ENCODE measurements at places on chromosomes 1 and 21.

DNA sequence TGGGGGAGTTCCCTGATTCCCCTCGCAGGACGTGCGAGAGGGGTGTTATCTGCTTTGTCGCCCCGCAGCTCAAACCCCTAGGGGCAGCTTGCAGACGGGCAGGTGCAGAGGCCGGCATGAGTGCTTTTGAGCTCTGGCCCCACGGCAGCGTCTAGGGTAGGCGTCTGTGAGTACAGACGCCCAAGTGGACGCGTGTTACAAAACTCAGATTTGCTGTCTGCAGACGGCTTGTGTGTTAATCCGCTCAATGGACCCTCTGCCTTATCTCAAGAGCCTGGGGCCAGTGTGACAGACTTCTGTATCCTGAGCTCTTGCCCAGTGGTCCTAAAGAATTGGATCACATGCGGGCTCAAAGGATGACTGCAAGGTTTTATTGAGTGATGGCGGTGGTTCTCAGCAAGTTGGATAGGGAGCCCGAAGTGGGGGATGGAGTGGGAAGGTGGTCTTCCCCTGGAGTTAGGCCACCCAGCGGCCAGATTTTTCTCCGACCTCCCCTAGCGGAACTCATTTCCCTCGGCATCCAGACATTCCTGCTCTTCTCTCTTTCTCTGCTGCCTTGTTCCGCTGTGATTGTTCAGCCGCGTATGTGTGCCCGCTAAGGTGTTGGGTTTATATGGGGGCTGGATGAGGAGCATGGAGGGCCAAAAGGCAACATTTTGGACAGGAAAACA, 9.4 kb downstream of the CFHR4 start:
- DNase-seq: no peak

DNA sequence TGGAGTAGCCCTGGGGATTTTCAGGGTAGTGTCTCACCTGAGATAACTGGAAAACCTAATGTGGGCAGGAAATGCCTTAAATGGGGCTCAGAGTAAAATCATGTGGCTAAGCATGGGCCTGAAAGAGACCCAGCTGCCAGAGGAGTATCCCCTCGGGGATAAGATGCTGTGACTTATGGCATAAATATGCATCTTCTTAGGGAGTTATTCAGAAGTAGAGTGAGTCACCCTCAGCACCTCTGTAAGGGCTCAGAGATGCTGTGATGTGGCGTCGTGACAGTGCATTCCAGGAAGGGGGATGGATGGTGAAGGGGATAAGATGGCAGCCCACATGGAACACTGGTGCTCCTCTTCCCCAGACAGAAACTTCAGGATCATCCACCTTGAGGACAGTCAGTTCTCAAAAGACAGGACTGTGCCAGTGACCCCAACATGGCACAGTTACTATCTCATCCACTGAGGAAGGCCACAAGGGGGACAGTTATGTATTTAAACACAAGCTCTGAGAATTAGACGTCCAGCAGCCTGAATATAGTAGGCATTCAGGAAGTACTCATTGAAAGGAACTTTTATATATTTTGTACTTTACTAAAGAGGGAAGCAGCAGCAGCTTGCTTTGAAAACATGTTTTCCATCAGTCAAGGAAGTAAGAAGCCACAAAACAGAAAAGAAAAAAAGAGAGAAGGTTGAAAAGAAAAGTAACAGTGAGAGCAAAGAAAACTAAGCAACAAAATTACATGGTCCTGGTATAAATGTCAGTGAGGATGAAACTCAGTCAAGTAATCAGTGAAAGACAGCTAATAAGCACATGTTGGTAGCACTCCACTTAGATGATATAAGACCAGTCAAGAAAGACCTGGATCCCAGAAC, 8.3 kb downstream of the IL24 start:
- no peak for DNase-seq

- no peak for DNase-seq
These were observed 416.7 kb downstream of the LRRIQ3 start for GRCh38 chr1:73781251-73781650.

GRCh38 chr1:81129366-81129765, 671.4 kb upstream of the ADGRL2 start:
- no peak for DNase-seq

DNA sequence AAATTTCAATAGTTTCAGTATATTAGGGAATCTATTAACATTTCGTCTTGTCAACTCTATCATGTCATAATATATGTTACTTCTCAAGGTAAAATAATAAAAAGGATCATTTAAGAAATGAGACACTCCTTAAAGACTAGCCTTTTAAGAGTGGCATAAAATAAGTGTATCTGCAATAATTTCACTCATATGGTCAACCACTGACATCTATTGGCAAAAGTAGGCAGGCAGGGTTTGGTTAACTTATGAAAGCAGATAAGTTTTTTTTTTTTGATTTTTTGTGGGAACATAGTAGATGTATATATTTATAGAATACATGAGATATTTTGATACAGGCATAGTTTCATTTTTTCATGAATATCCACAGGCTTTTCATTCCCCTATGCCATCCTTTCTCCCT, 5.5 kb upstream of the RGS21 start:
- no peak for DNase-seq

DNA sequence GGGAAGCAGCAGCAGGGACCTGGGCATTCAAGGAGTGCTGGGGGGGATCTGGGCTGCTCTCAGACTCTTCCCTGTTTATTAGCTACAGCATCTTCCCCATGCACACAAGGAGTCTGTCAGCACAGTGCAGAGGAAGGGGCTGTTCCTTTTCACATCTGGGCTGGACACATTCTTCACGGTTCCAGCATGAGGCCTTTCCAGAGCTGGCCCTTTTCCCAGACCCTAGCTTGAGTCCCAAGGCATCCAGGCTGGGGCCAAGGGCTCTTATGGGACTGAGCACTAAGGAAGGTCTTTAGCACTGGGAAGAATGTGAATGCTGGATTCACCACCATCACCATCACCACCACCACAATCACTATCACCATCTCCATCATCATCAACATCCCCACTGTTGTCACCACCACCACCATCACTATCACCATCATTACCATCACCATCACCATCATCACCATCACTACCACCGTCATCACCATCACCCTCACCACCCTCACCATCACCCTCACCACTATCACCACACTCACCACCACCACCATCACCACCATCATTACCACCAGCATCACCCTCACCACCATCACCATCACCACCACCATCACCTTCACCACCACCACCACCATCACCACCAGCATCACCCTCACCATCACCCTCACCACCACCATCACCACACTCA, 28.4 kb downstream of the PARK7 start:
- DNase-seq: no peak

DNA sequence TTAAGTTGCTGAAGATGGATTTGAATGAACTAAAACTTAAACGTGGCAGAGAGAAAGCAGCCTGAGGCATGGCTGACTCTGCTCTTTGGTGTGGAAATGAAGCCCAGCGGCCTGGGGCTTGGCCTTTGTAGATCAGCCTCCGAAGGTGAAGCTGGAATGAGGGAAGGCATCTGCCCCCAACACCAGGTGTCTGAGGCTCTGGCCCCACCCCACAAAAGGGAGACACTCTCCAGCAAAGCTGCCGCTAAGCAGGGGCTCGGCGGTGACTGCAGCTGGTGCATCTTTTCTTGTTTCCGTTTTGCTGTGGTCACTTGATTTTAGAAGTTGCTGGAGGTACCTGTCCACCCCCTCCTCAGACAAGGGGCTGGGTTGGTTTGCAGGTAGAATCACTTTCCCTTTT, 38.2 kb upstream of the NID1 start:
- DNase-seq: no peak

- DNase-seq: no peak
These were observed 25.8 kb upstream of the PIGC start for GRCh38 chr1:172469717-172470116.

DNA sequence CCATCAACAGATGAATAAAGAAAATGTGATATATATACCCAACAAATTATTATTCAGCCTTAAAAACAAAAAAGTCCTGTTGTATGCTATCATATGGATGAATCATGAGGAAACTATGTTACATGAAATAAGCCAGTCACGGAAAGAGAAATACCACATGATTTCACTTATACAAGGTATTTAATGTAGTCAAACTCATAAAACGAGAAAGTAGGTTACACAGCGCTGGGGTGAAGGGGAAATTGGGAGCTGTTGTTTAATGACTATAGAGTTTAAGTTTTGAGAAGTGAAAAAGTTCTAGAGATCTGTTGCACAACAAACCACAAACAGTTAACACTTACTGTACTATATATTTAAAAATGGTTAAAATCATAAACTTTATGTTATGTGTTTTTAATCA, 58.5 kb downstream of the SLC25A24 start:
- no peak for DNase-seq

- DNase-seq: no peak
These were observed 10.3 kb downstream of the SHISA4 start for GRCh38 chr1:201898992-201899391.

DNA sequence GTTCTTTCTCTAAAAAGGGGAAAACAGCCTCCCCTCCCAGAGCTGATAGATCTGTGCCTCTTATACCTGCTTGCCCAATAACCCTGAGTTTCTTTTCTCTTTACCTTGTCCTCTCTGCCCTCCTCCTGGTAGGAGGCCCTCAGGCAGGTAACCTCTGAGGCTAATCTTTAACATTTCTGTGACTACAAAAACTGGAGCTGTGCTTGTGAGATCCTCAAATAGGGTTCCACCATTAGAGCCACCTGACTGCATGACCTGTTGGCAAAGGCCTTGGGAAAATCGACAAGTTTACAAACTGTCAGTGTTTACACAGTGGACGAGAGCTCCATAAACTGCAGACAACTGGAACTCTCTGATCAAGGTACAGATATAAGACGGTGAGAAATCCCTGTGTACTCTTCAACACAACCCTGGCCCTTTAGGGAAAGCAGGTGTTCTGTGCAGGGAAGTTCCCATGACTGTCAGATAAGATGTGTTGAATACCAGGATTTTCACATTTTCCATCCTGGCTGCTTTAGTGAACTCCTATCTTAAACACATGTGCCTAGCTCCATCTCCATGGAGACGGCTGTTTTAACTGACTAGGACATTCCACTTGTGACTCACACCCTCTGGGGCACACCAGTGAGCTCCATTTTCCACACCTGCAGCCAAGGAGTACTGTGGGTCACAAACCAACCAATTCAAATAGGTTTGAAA, 38.3 kb downstream of the ECE1 start:
- no peak for DNase-seq

GRCh38 chr1:26349188-26349876, 4.6 kb downstream of the CRYBG2 start:
- DNase-seq: no peak

DNA sequence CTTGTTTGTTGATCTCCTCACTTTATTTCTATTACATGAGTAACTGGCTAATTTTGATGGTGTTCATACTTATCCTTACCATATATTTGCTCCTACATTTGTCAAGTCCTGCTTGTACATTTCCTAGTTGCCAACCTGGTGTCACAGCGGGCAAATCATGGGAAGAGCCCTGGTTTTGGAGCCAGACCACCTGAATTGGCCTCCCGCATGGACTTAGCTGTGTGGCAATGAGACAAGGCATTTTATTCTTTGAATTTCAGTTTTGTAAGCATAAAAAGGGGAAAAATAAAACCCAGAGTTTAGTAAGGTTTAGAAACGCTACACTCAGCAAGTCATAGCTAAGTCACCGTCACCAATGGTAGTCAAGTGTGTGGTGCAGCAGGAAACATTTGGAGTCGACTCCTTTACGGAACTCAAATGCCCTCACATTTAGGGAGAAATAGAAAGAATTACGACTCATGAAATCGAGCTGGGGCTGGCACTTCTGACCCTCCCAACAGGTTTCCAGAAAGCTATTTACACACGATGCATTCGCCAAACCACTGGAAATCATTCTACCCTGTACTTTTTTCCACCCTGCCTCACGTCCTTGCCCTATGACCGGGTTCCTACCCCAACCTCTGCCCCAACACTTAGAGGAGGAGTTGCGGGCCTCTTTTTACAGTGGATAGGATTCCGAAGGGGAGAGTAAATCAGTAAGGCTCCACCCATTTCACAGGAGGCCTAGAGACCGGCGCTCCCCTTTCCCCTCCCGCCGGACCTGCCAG, 492 bp upstream of the PGM1 start:
- DNase-seq: no peak

GRCh38 chr1:178477841-178478240, 18.9 kb downstream of the CLEC20A start:
- no peak for DNase-seq

DNA sequence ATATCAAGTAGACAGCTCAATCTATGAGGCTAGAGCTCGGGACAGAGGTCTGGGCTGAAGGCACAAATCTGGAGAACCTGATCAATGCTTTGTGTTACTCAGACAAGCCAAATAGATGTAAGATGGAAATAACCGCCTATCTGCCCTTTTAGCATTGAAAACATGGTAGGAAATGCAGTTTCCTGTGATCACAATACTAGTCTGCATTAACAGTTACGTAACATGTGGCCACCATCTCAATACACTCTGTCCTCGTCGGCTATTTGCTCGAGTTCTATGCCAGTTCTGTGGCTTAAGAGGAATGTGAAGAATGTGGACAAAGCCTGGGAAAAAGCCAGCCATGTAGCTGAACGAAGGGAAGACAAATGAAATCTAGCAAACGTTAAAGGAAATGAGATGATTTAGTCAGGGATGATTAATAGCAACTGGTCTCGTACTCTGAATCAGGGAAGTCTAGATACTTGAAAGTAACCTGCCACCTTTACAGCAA, 73.3 kb downstream of the HSF2BP start:
- DNase-seq: no peak

DNA sequence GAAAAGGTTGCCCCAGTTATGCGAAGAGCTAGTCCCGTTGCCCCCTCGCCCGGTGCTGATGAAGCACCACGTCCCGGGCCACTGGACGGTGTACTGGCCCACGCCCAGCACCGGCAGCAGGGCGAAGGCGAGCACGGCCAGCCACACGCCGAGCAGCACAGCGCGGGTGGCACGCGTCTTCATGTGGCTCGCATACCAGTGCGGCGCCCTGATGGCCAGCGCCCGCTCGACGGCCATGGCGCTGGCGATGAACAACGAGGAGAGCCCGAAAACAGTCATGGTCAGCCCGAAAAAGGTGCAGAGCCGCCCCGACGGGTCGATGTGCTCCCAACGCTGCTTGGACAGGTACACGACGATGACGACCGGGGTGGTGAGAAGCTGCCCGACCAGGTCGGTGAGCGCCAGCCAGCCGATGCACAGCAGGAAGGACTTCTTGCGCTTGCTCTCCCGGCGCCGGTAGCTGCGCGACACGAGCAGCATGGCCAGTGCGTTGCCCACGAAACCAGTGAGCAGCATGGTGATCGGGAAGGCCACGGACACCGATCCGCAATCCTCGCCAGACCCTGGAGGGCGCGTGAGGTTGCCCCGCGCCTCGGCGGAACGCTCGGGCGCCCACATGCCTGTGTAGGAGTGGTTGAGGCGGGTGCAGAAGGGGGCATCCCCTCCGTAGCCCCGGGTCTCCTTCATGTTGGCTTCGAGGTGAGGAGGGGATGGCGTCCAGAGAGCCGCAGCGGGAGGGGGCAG, 553 bp downstream of the PTGER3 start:
- DNase-seq: peak; percentile 37

GRCh38 chr1:205041001-205041715, 1.9 kb upstream of the CNTN2 start:
- no peak for DNase-seq

All from GM20000 (cell line).